ENCODE measurements at places on chromosomes 12 and 14.

DNA sequence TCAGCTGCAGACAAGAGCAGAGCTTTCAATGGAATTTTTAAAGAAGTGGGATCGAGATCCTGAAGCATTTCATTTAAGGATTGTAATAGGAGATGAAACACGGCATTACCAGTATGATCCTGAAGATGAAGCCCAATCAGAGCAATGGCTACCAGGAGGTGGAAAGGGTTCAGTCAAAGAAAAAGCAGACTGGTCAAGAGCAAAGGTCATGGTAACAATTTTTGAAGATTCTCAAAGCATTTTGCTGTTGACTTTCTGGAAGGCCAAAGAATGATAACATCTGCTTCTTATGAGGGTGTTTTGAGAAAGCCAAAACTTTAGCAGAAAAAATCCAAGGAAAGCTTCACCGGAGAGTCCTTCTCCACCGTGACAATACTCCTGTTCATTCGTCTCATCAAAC is 204.3 kb upstream of the EEA1 start:
- no peak for DNase-seq

- no peak for DNase-seq
Measured at GRCh38 chr12:27869567-27869966, 89.5 kb upstream of the MANSC4 start.

GRCh38 chr14:75426332-75427125 is 1.3 kb upstream of the JDP2 start:
- no peak for DNase-seq

- DNase-seq: no peak
Measured at GRCh38 chr12:5184186-5184585, 140.5 kb downstream of the KCNA5 start.

DNA sequence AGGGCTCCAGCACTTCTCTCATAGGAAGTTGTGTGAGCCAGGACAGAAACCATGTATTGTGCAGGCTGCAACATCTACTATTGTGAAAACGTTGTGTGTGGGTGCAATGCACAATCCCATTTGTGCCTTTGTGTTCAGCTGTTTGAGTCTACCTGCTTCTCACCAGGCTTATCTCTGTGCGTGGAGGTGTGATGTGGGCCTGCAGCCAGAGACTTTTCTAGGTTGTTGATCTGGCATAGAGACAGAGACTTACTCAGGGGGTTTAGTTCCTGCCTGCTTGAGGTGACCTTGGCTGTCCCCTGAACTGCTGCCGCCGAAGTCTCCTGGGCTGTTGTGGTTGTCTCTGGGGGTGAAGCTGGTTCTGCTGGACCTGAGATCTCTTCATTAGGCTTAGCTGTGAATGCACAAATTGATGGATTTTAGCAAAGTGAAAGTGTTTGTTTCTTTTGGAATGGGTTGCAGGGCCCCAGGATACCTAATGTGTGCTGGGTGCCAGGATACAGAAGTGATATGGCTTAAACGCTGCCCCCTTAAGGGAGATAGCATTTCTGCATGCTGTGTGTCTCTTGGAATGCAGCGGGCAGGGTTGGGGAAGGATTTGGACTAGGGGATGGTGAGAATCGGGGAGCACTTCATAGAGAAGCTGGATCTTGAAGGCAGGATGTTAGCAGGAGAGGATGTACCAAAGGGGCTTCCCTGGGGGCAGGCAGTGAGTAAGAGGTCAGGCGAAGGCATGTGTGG is 2.5 kb downstream of the LACRT start:
- no peak for DNase-seq

- no peak for DNase-seq
Measured at GRCh38 chr12:106780010-106780631, 5.6 kb downstream of the RIC8B start.

DNA sequence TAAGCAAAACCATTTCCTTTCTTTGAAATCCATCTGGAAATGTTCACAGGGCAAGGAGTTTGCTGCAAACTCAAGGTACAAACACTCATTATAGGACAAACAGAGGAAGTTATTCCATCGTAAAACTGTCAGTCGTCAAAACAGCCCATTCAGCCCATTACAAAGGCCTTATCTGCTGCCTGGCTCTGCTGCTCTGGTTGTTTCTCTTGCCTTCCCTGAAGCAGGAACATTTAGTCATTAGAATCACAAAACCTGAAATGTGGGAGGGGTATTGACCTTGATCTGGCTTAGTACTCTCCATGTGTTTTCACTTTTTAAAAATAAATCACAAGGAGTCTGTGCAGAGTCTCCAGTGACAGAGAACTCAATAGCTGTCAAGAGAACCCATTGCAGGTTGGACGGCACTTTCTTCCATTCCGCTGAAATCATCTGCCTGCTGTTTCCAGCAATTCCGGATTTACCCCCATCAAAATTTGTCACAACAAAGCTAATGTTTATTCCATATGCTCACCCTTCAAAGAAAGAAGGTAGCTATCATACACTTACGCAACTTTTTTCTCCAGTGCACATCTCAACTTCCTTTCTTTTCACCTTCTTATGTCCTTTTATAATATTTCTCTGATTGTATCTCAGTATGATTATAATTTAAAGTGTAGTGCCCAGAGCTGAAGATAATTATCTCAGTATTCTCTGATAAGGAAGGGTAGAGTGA is 24.6 kb upstream of the ITPR2 start:
- DNase-seq: no peak

DNA sequence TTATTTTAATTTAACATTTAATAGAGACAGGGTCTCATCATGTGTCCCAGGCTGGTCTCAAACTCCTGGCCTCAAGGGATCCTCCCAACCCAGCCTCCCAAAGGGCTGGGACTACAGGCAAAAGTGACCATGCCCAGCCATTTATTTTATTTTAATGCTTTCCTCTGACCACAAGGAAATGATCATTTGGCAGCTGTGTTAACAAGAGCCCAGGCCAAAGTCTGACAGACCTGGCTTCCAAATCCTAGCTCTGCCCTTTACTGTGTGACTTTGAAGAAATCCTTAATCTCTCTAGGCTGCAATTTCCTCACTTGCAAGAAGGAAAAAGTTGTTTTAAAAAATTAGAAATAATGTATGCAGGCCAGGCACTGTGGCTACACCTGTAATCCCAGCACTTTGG is 16.7 kb upstream of the GCH1 start:
- no peak for DNase-seq

- no peak for DNase-seq
Measured at GRCh38 chr12:76420222-76420621, 72.0 kb upstream of the BBS10 start.

DNA sequence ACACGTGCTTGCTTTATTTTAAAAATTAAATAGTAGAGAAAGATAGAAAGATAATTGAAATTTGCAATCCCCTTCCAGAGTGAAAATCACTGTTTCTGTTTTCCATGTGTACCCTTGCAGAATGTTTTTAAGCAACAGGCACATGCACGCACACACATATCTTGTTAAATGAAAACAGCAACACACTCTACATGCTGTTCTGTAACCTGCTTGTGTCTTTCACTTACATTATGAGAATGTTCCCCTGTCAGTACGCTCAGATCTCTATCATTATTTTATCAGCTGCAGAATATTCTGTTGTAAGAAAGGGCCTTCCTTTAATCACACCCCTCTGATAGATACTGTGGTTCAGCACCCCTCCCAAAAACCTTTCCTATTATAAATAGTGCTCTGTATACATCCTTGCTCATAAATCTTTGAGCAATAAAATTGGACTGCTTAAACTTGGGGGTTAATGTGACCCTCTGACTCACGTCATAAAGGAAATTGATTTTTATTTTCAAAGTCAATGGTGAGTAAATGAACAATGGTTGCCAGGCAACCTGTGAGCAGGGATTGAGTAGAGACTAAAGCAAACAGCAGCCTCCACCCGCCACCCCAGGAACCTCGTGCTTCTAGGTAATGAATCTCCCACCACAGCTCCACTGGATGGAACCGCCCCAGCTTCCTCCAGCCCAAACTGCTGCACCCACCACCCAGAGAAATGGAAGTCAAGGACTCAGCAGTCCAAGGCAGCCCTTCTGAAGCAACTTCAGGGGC is 31.9 kb upstream of the CHGA start:
- DNase-seq: no peak

- no peak for DNase-seq
Measured at GRCh38 chr12:68331500-68331868, 678 bp downstream of the MDM1 start.

DNA sequence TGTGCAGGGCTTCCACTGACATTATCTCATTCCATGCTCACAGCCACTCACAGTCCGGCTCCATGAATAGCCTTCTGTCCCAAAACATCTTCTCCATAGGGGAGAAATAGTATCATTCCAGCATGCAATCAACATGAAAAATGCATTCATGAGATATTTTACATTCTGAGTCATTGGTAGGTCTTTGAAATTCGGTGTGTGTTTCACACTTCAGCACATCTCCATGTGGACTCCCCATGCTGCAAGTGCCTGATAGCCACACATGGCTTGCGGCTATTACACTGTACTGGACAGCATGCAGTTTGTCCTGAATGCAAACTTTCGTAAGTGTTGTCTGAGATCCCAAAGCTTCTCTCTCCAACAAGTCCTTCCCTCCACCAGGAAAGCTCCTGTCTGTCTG is 449.3 kb downstream of the MED13L start:
- no peak for DNase-seq

- DNase-seq: no peak
Measured at GRCh38 chr12:54059668-54060067, 6.0 kb downstream of the HOXC4 start.

GRCh38 chr12:6563448-6564050 is 4.5 kb downstream of the NOP2 start:
- no peak for DNase-seq

GRCh38 chr14:104545151-104545941 is 34.2 kb upstream of the C14orf180 start:
- DNase-seq: no peak

DNA sequence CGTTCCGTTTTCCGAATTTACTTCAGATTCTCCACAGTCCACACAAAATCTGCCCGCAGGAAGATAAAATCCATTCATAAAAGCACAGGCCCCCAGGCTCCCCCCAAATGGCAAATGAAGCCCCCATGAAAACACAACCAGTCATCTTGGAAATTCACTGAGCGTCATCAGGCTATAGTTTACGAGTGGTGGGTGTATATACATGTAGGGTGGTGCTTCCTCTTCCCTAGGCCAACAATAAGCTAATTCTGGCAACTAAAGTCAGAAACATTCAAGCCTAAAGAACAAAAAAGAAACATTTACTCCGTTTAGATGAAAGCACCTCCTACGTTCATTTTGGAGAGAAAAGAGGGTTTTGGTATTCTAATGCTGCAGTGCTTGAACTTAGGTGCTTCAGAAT is 5.8 kb downstream of the GPR68 start:
- DNase-seq: no peak

DNA sequence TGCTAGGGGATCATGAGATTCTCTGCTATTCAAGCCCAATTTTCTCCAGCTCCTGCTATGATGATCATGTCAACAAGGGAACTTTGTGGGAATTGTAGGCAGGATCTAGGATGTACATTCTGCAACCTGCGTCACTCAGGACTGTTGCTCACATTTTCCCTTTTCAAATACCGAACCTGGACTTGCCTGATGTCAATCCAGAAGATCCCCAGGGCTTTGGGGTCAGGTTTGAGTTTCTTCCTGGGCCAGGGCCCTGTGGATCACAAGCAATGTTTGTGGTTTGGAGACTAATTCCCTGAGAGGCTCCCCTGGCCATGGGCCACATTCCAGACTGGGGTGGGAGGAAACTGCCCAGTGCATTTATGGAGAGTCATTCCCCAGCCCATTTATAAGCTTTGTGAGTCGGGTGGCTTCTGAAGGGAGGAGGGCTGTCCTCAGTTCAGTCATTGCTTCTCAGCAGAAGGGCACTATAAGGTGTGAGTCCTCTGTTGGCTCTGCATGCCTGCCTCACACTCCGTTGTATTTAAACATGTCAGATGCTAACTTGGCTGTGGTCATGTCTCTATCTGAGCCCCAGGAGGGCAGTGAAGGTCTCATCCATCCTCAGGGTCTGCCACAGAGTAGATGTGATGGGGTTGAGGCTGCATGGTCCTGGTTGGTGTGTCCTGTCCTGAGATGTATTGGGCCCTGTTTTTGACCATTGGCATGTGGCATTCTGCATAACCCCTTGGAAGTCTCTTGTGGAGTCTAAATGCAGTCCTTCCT is 6.5 kb downstream of the KRT86 start:
- DNase-seq: peak; percentile 96

- DNase-seq: no peak
Measured at GRCh38 chr14:74882103-74882920, 596 bp downstream of the DLST start.

DNA sequence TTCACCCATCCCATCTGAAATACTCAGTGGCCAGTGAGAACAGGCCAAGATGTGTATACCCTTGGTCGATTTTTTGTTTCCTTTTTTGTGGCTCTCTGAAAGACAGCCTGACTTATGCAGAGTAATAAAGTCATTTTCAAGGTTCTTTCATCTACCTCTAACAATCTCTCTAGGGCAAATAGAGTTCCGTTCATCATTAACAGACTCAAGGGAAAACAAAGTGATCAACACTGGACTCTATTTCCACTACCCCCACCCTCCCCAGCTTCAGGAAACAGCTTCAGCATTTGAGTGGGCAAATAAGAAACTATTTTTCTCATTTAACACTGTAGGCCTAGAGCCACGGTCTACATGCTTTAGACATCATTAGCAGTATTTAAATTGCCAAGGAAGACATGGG is 15.9 kb downstream of the PRKAB1 start:
- no peak for DNase-seq

DNA sequence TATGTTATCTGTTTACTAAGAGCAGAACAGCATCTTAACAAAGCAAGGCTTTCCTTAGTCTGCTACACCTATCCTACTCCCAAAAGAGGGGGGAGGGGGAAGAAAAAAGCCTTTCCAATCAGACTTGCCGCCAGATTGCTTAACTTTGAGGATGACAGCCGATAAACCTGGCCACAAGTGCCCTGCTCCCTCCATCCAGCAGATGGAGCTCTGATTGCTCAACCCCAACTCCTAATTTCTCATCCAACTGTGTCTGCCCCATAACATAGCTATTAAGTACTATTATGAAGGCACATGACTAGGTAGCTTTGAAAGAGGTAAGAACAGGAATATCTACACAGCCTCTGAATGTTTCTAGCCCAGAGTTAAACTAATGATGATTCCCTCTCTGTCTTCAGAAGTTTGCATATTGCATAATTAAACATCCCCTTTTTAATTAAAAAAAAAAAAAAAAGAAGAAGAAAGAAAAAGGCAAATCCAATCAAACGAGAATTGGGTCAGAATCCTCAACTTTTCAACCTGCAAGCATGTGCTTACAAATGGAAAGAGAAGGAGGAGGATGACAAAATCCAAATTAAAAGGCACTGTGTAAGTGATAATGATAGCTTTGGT is 247.4 kb downstream of the GALC start:
- peak; percentile 38 for DNase-seq

- no peak for DNase-seq
Measured at GRCh38 chr12:47604221-47604873, 101.5 kb downstream of the RPAP3 start.

- DNase-seq: no peak
Measured at GRCh38 chr14:73258845-73259611, 21.7 kb downstream of the PAPLN start.

GRCh38 chr12:68675101-68675842 is 11.5 kb upstream of the NUP107 start:
- DNase-seq: no peak

GRCh38 chr12:53532524-53533445 is 25.5 kb upstream of the NPFF start:
- DNase-seq: no peak

- DNase-seq: peak; percentile 69
Measured at GRCh38 chr14:69129264-69129880, 23.5 kb downstream of the DCAF5 start.
